ENCODE measurements at places on chromosomes 6 and 20.

DNA sequence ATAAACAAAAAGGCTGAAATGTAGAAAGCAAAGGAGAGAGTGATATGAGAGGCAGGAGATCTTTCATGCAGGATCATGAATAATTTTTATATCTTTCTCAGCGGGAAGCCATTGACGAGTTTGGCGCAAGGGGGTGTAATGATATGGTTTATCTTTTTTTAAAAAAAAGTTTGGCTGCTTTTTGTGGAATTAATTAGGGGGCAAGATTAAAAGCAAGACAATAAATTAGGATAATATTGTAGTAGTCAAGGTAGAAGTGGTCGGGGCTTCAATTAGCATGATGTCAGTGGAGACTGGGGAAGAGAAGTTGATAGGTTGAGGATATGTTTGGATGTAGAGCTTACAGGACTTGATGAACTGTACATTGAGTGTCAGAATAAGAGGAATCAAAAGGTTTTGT is 4.0 kb downstream of the SENP6 start:
- no peak for DNase-seq

GRCh38 chr6:85676086-85676729 is 33.5 kb upstream of the SYNCRIP start:
- peak; percentile 16 for DNase-seq

GRCh38 chr20:60786686-60787217 is 465.3 kb upstream of the CDH4 start:
- no peak for DNase-seq

GRCh38 chr20:1377984-1378734 is 14.7 kb downstream of the FKBP1A start:
- peak; percentile 62 for DNase-seq

DNA sequence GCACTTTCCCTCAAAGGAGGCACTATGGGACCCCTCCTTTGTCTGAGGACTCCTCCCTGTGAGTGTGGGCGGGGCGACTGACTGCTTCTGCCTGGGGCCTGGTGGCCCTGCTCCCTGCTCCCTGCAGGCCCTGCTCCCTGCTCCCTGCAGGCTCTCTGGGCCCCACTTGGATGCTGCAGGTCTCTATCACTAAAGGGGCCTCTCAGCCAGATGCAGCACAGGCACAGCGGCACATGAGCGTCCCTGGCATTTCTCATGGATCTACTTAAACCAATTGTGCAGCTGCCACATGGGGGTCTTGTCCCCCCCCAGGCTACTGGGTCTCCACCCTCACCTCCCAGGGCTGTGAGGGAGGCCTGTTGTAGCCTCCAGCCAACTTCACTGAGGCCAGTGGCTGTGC is 7.8 kb downstream of the EEF1A2 start:
- no peak for DNase-seq

DNA sequence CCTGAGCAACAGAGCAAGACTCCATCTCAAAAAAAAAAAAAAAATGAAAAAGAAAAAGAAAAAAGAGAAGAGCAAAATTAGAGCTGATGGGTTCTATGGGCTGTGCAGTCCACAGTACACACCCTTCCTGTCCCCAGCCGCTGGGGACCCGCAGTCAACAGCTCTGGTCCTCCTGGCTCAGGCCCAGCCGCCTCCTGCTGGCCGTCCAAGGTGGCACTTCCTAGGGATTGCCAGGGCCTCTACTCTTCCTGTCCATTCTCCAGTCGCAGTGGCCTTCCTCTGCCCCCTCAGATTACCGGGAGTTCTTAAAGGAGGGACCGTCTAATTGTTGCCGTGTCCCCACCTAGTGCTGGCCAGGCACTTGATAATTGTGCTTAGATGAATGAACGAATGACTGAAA is 41.7 kb downstream of the TMEM242 start:
- no peak for DNase-seq

DNA sequence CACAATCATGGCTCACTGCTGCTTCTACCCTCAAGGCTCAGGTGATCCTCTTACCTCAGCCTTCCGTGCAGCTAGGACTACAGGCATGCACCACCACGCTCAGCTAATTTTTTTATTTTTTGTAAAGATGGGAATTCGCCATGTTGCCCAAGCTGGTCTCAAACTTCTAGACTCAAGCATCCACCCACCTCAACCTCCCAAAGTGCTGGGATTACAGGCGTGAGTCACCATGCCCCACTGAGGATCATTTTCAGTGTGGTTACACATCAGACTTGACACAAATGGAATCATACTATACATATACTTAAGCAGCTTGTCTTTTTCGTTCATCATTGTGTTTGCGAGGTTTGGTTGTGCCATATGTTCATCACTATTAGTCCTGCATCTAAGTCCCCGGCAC is 26.6 kb downstream of the ZC3H12D start:
- no peak for DNase-seq

DNA sequence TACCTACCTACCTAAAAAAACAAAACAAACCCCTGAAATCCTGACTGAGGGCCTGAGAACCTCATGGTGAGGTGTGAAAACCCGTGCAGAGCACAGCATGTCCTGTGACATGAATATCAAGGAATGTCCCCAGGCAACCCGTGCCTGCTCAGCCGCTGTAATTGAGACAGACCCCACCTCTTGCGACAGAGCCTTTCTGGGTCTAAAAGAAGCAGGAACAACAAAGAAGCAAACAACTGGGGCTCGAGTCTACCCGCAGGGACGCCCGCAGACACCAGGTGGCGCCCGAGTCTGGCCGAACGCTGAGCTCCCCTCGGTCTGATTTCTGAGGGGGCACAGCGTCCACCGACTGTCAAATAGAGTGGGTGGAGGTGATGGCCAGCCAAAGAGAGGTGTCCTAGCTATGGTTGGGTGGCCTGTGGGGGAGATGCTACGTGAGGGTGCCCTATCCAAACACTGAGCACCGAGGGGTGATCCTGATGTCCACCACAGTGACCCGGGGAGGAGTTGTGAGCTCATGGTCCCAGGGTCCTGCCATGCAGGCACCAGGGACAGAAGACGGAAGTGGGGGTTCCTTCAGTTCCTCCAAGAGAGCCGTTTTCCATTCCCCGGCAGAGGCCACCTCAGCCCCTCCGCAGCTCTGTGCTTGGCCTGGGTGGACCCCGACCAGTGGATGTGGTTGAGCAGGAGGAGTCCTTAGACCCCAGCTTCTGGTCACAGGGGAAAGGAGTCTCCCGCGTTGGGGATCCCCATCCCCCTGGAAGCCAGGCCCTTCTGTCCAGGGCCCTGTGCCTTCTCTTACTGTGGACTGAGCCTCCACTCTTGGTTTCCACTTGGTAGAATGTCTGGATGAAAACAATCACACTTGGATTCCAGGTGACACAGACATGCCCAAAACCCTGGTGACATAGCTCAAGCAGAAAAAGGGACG is 268.2 kb downstream of the CDC5L start:
- DNase-seq, result peak; percentile 71

DNA sequence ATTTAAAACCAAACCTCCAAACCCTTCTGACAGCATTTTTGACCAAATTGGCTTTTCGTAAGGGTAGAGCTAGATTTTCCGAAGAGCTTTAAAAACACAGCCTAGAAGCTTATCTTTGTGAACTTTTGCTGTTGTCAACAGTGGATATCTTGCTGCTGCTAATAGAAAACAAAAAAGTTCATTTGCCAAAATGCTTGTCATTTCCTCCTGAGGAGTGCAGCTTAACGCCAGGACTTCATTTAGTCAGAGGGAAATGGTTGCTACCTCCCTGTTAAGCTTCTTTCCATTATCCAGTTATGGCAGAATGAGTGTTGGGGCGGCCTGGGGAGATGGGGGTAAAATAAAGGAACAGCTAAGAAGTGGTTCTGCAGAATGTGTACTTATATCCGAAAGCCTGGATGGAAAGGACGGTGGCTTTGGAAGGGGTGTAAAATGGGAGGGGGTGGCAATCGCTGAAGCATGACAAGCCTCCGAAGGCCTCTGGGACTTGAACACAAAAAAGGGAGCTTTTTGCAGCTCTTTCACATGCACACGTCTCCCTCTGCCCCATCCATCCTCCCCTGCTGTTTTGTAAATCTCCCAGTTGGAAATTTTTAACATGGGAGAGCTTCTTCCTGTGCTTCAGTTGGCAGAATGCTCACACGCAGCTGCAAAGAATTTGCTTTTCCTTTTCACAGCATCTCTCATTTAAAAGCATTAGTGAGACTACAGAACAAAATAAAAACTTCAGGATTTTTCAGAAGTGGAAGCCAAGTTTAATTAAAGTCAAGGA is 22.5 kb downstream of the JARID2 start:
- no peak for DNase-seq

GRCh38 chr6:118902726-118903125 is 8.8 kb downstream of the ASF1A start:
- no peak for DNase-seq

- peak; percentile 57 for DNase-seq
Observed at GRCh38 chr20:17904027-17904426, 64.6 kb downstream of the SNX5 start.

DNA sequence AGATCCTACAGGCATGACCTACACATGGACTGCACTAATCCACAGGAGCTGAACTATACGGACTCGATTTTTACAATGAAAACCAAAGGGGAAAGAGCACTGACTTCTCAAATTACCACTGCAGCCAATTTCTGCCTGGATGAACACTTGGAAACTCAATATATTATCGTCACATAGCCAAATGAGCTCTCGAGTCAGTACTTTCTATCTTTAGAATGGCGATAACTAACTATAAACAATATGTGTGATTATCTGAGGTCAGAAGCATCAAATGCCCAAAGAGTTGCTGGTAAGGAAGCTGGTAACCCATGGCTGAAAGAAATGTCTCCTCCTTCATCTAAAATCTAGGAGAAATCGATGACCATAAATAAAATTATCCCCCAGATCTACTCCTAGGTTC is 86.7 kb downstream of the KIF16B start:
- no peak for DNase-seq

- DNase-seq, result no peak
Observed at GRCh38 chr6:99219788-99220187, 129.7 kb downstream of the FAXC start.

DNA sequence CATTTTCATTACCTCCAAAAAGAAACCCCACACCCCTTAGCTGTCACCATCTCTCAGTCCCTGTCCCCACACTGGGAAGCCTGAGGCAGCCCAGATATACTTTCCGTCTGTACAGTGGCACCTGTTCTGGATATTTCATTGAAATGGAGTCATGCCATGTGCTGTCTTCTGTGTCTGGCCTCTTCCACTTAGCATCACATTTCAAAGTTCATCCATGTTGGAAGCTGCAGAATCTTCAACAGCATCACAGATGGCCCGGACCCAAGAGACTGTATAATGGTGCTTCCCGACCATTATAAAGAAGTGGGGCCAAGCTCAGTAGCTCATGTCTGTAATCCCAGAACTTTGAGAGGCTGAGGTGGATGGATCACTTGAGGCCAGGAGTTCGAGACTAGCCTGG is 58.4 kb downstream of the DLGAP4 start:
- DNase-seq, result no peak

GRCh38 chr6:34056305-34057108 is 89.4 kb downstream of the GRM4 start:
- no peak for DNase-seq

GRCh38 chr6:112502351-112503090 is 155.4 kb downstream of the RFPL4B start:
- DNase-seq, result no peak

DNA sequence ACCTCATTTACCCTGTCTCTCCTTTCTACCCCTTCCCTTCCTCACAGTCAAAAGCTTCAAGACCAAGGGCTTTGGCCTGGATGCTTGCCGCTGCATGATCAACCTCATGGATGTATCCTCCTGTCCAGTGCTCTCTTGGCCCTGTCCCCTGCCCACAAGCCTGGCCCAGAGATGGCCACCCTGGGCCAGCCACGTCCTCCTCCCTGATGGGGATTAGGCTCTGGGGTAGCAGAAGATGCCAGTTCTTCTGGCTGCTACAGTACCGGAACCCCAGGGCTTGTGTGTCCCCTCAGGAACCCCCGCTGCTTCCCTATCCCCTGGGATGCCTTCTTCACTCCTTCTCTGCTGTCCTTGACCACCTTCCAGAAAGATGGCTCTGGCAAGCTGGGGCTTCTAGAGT is 22.3 kb downstream of the CAPN11 start:
- no peak for DNase-seq

- DNase-seq, result no peak
Observed at GRCh38 chr20:22257912-22258311, 326.5 kb downstream of the FOXA2 start.

- no peak for DNase-seq
Observed at GRCh38 chr20:19757487-19758132, 448 bp upstream of the RIN2 start.

Data from activated CD4-positive, alpha-beta T cell treated with anti-CD3 and anti-CD28 coated beads, Interleukin-2, amount 50 U/mL, for 16 hours (primary cell).